ENCODE measurements at places on chromosomes 5 and 9. TPM values are rescaled to one million over a fixed set of nuclear protein-coding genes. Genes with fewer than 3 reads are reported as not detected.

SIT1 gene
- not detected for total RNA-seq

TOMM5 gene
- 333 TPM for total RNA-seq

SEMA5A gene
- total RNA-seq = not detected

SPINK9 gene
- not detected for total RNA-seq

FAM153A gene
- not detected for total RNA-seq

MYMK gene
- total RNA-seq = not detected

PTPA gene
- total RNA-seq = 130 TPM

MEGF10 gene
- not detected for total RNA-seq

WNT8A gene
- not detected for total RNA-seq

CSF1R gene
- 0.33 TPM for total RNA-seq

SLF1 gene
- total RNA-seq = 6.6 TPM

SPAG8 gene
- total RNA-seq = 0.72 TPM

F2RL1 gene
- total RNA-seq = 272 TPM

SPATA24 gene
- 5.2 TPM for total RNA-seq

SPINK4 gene
- not detected for total RNA-seq

DMGDH gene
- not detected for total RNA-seq

ENHO gene
- total RNA-seq = 2.9 TPM

RANBP3L gene
- not detected for total RNA-seq

IL7R gene
- total RNA-seq = 0.38 TPM

DNAI1 gene
- not detected for total RNA-seq

CDO1 gene
- not detected for total RNA-seq

CCDC180 gene
- 0.38 TPM for total RNA-seq

HSPB3 gene
- not detected for total RNA-seq

TOR1A gene
- total RNA-seq = 56.9 TPM

CREBRF gene
- 3.2 TPM for total RNA-seq

FCHO2 gene
- total RNA-seq = 14.1 TPM

NXNL2 gene
- total RNA-seq = 0.79 TPM

NFX1 gene
- total RNA-seq = 32.3 TPM

STK32A gene
- 0.23 TPM for total RNA-seq

SLC22A4 gene
- total RNA-seq = 4.9 TPM

PIP5KL1 gene
- total RNA-seq = 2.0 TPM

FAM81B gene
- not detected for total RNA-seq

IFNA13 gene
- total RNA-seq = not detected

GABBR2 gene
- total RNA-seq = 0.34 TPM

MAMDC2 gene
- total RNA-seq = 0.43 TPM

PCAT7 gene
- 0.79 TPM for total RNA-seq

NACC2 gene
- total RNA-seq = 30.2 TPM

IRF1 gene
- 33.1 TPM for total RNA-seq

AFF4 gene
- 30.7 TPM for total RNA-seq

PFN3 gene
- not detected for total RNA-seq

NME5 gene
- total RNA-seq = not detected

NEUROG1 gene
- total RNA-seq = not detected

ECSCR gene
- not detected for total RNA-seq

CDKN2B-AS1 gene
- total RNA-seq = not detected

MUSK gene
- not detected for total RNA-seq

PCDHB6 gene
- 0.78 TPM for total RNA-seq

SLC1A1 gene
- total RNA-seq = 1.3 TPM

DMRT3 gene
- not detected for total RNA-seq

MARVELD2 gene
- 2.7 TPM for total RNA-seq

DMRTA1 gene
- total RNA-seq = 0.63 TPM

LRRC19 gene
- total RNA-seq = not detected

ISL1 gene
- not detected for total RNA-seq

ERAP2 gene
- total RNA-seq = 0.93 TPM
